Naive thymus-derived CD4-positive, alpha-beta T cell (primary cell): ENCODE measurements at places on chromosomes 1 and 21.

DNA sequence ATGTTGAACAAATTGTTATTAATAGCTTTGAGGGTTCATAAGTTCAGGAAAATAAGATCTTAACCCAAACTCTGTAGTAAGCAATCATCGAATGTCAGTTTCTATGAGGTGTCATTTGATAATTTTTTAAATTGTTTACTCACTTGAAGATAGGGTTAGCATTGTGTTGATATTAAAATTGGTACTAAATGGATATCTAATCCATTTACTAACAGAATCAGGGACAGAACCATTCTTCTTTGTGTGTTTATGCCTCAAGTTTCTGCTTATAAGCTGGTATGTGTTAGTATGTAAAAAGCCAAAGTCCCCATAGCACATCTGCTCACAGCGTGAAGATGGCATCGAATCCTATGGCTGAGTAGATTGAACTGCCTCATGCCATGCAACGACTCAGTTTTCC, 13.4 kb downstream of the DDR2 start:
- H3K27ac ChIP-seq, result no peak overlapping the region
- no peak overlapping the region for H3K4me3 ChIP-seq
- H3K36me3 ChIP-seq, result no peaks in the 10 kb centered on the region
- H3K27me3 ChIP-seq, result no peaks in the 10 kb centered on the region

DNA sequence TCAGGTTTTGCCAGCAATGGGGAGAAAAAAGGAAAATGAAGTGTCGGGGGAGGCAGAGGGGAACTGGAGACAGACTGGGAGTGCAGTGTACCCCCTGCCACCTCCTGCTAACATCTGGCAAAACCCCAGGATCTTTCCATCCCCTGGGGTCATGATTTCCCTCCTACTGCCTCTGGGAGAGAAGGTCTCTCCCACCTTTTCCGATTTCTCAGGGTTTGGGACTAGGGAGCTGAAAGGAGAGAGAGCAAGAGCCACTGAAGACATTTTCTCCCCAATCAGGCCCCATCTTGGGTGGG, 5.1 kb downstream of the FHL3 start:
- H3K27me3 ChIP-seq, result no peaks in the 10 kb centered on the region
- no peak overlapping the region for H3K4me3 ChIP-seq
- peak overlapping the region; percentile 20 for H3K27ac ChIP-seq
- H3K36me3 ChIP-seq, result no peaks in the 10 kb centered on the region
- DNase-seq, result no peak

- H3K27me3 ChIP-seq, result peaks cover 9% of the 10 kb centered on the region
- no peaks in the 10 kb centered on the region for H3K36me3 ChIP-seq
- H3K4me1 ChIP-seq, result no peaks in the 10 kb centered on the region
- no peak overlapping the region for H3K4me3 ChIP-seq
Observed at GRCh38 chr1:18109058-18109755, 1.6 kb downstream of the IGSF21 start.

GRCh38 chr1:60898987-60899386, 183.4 kb upstream of the NFIA start:
- no peaks in the 10 kb centered on the region for H3K27me3 ChIP-seq
- H3K27ac ChIP-seq, result no peak overlapping the region
- H3K4me1 ChIP-seq, result no peaks in the 10 kb centered on the region
- H3K4me3 ChIP-seq, result no peak overlapping the region
- DNase-seq, result no peak

DNA sequence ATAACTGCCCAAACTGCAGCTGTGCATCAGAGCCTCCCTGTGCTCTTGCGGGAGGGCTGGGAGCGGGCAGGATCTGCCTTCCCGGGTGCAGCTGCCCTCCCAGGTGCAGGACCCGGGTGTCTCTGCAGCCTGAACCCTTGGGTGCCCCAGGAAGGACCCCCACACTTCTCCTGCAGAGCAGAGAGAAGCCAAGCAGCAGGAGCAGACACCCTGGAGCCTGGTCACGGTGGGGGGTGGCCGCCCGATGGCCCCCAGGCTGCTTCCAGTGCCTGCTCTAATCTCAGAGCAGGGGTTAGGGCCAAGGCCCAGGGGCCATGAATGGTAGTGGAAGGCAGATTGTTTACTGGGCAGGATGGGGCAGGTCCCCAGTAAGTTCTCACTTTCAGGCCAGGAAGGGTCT, 83.0 kb downstream of the RHOU start:
- no peaks in the 10 kb centered on the region for H3K4me1 ChIP-seq
- no peak for DNase-seq
- H3K27me3 ChIP-seq, result no peaks in the 10 kb centered on the region
- no peak overlapping the region for H3K4me3 ChIP-seq
- no peak overlapping the region for H3K27ac ChIP-seq

DNA sequence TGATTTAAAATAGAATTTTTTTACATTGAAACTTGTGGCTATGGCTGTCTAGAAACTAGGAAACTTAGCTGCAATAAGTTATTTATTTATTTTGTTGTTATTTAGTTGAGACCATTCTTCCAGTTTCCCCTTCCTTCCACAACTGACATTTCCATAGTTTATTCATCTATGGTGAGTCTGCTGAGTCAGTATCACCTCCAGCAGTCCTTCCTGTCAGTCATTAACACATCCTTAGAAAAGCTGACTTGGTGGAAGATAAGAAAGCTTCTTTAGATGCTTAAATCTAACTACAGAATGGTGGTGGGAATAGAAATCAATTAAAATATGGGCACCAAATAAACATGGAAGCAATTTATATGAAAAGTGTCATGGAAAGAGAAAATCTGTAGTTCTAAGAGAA, 714.0 kb downstream of the RWDD3 start:
- no peaks in the 10 kb centered on the region for H3K36me3 ChIP-seq
- H3K4me1 ChIP-seq, result no peaks in the 10 kb centered on the region
- no peak overlapping the region for H3K4me3 ChIP-seq
- no peak overlapping the region for H3K27ac ChIP-seq

GRCh38 chr21:31397515-31397926, 53.5 kb upstream of the TIAM1 start:
- peaks cover 12% of the 10 kb centered on the region for H3K4me1 ChIP-seq
- no peaks in the 10 kb centered on the region for H3K27me3 ChIP-seq
- no peak for DNase-seq
- no peak overlapping the region for H3K4me3 ChIP-seq

GRCh38 chr1:17198476-17199258, 6.3 kb upstream of the PADI1 start:
- H3K36me3 ChIP-seq, result no peaks in the 10 kb centered on the region
- no peak overlapping the region for H3K27ac ChIP-seq
- no peak for DNase-seq

DNA sequence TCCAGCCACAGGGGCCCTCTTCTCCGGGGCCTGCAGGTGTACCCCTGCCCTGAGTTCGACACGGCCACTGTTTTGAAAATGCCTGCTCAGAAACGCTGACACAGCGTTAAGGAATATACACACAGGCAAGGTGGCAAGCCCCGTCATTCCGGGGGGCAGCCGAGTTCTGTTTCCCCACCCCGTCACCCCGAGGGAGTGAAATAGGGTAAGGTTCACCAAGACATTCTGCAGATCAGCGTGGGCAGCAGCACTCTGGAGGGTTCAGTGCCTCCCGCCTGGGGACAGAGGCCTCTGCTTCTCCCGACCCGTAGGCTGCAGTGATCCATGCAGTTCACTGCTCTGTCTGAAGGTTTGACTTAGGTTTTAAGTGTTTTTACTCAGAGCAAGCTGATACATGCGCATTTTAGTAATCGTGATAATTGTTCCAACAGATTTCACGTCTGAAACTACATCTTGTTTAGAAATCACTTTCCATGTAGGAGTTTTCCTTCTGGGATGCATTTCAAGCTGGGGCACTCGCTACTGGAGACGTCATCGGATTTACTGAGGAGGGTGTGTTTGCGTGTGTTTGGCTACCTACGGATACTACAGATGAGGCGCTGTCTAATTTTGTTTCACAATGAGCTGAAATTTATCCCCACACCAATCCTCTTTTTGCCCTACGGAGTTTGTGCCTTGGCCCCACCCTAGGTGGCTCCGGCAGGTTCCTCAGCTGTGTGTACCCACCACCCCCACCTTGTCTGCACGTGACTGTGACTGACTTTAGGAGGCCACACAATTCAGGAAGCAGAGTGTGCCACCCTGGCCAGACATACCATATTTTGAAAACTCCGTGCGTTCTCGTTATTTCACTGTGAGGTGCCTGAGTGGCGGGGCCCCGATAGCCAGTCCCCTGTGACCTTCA, 63.5 kb downstream of the AGPAT3 start:
- H3K4me3 ChIP-seq, result no peak overlapping the region
- no peaks in the 10 kb centered on the region for H3K27me3 ChIP-seq
- no peaks in the 10 kb centered on the region for H3K36me3 ChIP-seq
- no peak overlapping the region for H3K27ac ChIP-seq

DNA sequence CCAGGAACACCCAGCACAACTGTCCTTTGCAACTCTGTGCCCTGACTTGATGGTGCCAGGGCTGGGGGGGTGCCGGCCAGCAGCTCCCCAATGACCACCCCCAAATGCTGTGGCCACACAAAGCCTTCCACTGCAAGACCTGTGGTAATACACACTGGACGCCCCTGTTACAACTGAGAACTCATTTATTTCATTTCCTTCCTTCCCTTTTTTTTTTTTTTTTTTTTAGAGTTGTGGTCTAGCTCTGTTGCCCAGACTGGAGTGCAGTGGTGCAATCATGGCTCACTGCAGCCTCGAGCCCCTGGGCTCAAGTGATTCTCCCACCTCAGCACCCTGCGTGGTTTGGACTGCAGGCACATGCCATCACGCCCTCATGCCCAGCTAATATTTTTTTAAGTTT, 25.2 kb downstream of the TP73 start:
- H3K27me3 ChIP-seq, result no peaks in the 10 kb centered on the region
- no peak for DNase-seq
- H3K4me1 ChIP-seq, result no peaks in the 10 kb centered on the region
- no peak overlapping the region for H3K27ac ChIP-seq
- no peaks in the 10 kb centered on the region for H3K36me3 ChIP-seq

DNA sequence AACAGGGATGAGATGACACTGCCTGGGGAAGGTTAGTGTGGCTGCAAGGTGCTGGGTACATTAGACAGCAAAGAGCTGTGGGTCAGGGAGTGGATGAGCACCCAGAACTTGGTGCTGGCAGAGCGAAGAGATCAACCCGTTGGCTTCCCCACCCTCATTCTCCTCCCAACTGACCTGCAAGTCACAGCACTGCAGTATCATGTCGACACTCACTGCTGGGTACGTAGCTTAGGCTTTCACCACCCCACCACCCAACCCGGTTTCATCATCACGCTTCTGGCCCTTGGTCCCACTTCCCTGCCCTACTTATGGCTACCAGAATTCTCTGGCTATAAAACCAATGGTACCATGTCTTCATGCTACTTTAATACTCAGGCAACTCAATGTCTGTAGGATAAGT, 73.6 kb upstream of the LYST start:
- no peaks in the 10 kb centered on the region for H3K27me3 ChIP-seq
- H3K4me3 ChIP-seq, result no peak overlapping the region
- H3K27ac ChIP-seq, result no peak overlapping the region
- no peaks in the 10 kb centered on the region for H3K36me3 ChIP-seq
- H3K4me1 ChIP-seq, result no peaks in the 10 kb centered on the region

GRCh38 chr1:18636596-18637508, 6.2 kb downstream of the PAX7 start:
- no peak overlapping the region for H3K4me3 ChIP-seq
- H3K27ac ChIP-seq, result no peak overlapping the region
- no peak for DNase-seq

GRCh38 chr1:239547987-239548386, 161.6 kb downstream of the CHRM3 start:
- H3K27ac ChIP-seq, result peak overlapping the region; percentile 53
- no peaks in the 10 kb centered on the region for H3K4me1 ChIP-seq
- H3K27me3 ChIP-seq, result no peaks in the 10 kb centered on the region
- peak overlapping the region; percentile 36 for H3K4me3 ChIP-seq

- peak; percentile 41 for DNase-seq
- H3K27me3 ChIP-seq, result no peaks in the 10 kb centered on the region
- H3K36me3 ChIP-seq, result no peaks in the 10 kb centered on the region
- no peak overlapping the region for H3K27ac ChIP-seq
Observed at GRCh38 chr1:22044690-22045420, 7.7 kb upstream of the CDC42 start.

DNA sequence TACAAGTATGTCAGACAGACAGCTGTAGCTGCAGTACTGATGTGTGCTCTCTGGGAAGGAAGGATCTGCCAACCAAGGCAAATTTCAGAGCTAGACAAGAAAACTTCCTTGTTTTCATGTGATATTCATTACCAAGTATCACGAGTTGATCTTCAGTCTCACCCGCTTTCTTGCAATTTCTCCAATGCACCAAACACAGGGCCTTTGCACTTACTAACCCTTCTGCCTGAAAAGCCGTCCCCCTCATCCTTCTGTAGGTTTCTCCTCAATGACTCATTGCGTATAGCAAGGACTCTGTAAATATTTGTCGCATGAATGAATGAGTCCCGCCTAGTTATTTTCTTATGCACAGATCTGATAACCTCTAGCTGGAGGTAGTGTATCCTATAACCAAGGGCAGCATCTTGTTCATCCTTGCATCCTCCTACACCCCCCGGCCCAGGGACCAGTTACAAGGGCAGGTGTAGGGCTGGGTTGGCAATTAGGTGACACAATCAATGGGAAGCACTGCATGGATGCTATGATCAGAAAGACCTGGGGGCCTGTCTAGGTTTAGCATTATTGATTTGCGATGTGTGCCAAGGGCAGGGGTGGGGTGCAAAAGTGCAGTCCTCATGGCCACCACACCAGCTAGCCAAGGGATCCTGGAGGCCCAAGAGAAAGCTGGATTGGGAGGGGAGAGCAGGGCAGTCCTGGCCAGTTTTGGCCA, 51.4 kb upstream of the GPR157 start:
- no peak overlapping the region for H3K4me3 ChIP-seq
- no peak for DNase-seq
- H3K4me1 ChIP-seq, result peaks cover 5% of the 10 kb centered on the region
- H3K27me3 ChIP-seq, result no peaks in the 10 kb centered on the region
- no peak overlapping the region for H3K27ac ChIP-seq

GRCh38 chr1:151831605-151832004, at the start of gene RORC:
Gene RORC (minus strand): TSS chr1:151831802. CDS start chr1:151831764, 38 bp downstream.
- DNase-seq, result no peak
- no peak within 1 kb of the TSS for H3K4me3 ChIP-seq
- no peak within 1 kb of the TSS for H3K27ac ChIP-seq
- no peaks in the 10 kb centered on the region for H3K27me3 ChIP-seq
- H3K4me1 ChIP-seq, result peaks cover 48% of the 10 kb centered on the region
- no peaks in the 10 kb centered on the region for H3K36me3 ChIP-seq

GRCh38 chr1:118862755-118863154, 125.4 kb downstream of the TBX15 start:
- H3K36me3 ChIP-seq, result no peaks in the 10 kb centered on the region
- no peak overlapping the region for H3K27ac ChIP-seq
- no peaks in the 10 kb centered on the region for H3K27me3 ChIP-seq

- no peak for DNase-seq
- H3K4me3 ChIP-seq, result no peak overlapping the region
- no peaks in the 10 kb centered on the region for H3K4me1 ChIP-seq
- no peaks in the 10 kb centered on the region for H3K36me3 ChIP-seq
- H3K27me3 ChIP-seq, result no peaks in the 10 kb centered on the region
- no peak overlapping the region for H3K27ac ChIP-seq
Observed at GRCh38 chr1:241225741-241226140, 131.3 kb downstream of the RGS7 start.
